ENCODE measurements at places on chromosomes 11 and 22.

DNA sequence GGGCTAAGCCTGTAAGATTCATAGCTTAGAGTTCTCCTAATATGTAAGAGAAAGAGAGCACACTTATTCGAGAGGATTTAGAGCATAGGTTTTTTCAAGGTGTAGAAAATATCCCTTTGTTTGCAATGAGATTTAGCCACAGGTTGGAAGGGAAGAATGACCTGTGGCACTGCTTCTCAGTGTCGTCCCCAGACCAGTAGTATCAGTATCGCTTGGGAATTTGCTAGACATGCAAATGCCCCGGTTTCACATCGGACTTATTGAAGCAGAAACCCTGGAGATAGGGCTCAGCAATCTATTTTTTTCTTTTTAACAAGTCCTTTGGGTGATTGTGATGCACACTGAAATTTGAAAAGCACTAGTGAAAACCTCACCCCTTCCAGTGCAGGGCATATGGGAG lies 362.6 kb upstream of the C11orf87 start:
- DNase-seq, result no peak

- no peak for DNase-seq
Measured at GRCh38 chr11:101686514-101686913, 102.7 kb upstream of the TRPC6 start.

DNA sequence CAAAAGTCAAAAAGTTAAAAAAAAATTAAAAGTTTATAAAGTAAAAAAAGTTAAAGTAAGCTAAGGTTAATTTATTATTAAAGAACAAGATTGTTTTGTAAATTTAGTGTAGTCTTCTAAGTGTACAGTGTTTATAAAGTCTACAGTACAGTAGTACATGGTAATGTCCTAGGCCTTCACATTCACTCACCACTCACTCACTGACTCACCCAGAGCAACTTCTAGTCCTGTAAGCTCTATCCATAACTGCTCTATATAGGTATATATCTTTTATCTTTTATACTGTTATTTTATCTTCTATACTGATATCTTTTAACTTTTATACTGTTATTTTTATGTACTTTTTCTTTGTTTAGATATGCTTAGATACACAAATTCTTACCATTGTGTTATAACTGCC lies 11.2 kb downstream of the C2CD3 start:
- no peak for DNase-seq

GRCh38 chr22:44745853-44746789 lies 6.3 kb upstream of the ARHGAP8 start:
- no peak for DNase-seq

DNA sequence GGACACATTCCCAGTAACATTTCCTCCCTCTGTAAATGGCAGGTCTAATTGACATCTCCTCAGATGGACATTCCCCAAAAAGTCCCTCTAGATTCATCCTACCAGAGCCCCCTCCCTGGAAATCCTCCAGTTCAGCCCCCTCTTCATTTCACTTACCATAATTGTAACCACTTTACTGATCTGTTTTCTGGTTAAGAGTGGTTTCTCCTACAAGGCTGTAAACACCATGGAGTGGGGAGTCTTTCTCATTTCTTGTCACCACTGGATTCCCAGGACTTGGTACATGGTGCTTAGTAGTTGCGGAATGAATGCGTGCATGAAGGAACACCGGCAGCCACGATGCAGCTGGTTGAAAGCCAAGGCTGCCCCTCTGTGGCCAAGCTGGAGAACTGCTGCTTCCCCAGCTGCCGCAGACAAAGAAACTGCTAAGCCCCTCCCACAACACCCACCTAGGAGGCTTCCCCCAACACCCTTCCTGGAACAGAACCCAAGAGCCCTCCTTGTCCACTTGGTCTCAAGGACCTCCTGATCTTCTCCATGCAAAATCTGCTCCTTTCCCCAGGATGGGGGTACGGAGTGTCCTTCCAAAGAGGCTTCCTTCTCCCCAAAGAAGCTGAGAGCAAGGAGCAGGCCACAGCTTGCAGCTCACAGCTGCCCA lies 18.6 kb upstream of the SCARF2 start:
- peak; percentile 87 for DNase-seq

- no peak for DNase-seq
Measured at GRCh38 chr22:28943501-28943879, 60.1 kb downstream of the ZNRF3 start.

DNA sequence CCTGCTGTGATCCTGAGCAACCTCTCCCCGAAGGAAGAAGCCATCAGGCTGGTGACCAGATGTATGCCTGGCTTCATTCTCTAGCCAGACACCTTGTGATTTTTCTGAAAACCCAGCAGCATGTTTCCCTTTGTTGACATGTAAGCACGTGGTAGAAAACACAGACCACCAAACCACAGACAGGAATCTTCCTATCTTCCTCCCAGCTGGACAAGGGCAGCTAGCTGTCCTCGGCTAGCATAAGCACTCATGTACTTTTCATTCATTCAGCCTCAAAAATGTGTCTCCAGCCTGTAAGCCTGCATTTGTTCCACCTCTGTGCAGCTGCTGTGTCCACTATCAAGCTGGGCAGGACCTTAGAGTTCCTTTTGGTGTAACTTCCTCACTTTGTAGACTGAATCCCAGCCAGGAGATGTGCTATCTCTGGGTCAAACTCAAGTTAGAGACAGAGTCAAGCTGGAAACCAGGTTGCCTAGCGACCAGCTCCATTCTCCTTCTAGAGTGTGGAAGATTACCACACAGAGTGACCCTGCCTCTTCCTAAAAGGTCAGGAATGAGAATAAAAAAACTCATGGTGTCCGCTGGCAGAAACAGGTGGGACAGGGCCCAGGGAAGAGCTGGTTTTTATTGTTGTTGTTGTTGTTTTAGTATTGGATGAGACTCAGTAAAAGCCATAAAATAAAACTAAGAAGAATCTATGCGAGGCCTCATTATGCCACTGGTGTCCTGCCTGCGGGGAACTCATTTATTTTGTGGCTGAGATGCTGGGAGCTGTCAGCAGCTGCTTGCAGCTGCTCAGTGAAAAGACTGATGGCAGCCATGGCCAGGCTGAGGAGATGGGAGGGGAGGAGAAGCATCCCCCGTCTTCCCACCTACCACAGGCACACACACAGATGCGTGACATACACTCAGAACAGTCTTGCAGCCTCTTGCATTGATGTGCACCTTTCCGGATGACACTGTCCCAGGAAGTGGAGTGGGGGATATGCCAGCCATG lies 7.4 kb upstream of the CLMP start:
- no peak for DNase-seq

- no peak for DNase-seq
Measured at GRCh38 chr11:120400564-120401364, 64.6 kb downstream of the ARHGEF12 start.

- DNase-seq, result no peak
Measured at GRCh38 chr11:106723071-106723470, 295.2 kb downstream of the GUCY1A2 start.

DNA sequence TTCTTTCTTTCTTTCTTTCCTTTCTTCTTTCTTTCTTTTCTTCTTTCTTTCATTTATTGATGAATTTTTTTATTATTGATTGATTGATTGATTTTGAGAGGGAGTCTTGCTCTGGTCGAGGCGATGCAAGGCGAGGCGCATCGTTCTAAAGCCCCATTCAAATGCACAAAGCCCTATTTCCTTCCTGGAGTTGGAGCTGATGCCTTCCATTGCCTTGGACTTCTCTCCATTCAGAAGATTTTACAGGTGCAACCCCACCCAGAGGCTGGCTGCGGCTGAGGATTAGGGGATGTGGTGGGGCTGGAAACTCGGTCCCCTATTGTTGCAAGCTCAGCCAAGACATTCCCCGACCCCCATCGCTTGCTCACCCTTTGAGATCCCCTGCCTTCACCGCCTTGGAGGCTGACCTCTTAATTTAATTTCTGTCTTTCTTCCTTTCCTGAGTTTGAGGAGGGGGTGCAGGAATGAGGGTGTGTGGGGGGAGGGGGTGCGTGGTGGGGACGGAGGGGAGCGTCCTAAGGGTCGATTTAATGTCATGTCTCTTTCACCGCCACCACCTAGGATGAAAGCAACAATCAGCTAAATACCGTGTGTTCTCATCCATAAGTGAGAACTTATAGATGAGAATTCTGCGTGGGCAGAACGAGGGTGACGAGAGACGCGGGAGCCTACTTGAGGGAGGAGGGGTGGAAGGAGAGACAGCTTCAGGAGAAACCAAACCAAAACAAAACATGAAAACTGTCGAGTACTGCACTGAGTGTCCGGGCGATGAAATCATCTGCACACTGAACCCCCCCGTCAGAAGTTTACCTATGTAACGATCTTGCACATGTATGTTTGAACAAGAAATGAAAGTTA lies 3913.9 kb upstream of the OR11H1 start:
- DNase-seq, result no peak

DNA sequence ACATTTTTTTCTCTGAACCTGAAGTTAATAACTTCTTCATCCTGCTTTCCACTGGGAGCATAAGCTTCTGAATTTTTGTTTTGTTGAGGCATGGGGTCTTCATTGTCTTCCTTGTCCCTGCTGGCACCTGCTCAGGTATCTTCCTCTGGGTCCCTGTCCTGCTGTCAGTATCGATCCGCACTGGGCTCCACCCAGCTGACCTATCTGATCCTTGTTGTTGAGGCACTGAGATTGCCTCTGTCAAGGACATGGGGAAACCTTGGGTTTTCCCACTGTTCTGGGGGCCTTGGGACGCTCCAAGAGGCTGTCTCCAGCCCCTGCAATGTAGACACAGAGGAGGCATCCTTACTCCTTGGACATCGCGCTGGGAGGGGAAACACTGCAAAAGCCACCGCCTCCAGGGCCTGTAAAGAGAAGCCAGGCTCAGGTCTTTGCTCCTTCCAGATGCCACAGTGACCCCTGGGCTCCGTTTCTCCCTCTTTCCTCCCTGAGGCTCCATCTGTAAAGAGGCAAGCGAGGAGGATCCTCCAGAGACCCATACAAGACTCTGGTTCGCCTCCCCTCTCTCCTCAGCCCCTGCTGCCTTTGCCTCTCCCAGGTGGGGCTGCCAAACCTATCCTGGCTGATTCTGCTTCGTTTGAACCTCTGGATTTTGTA lies 8.6 kb upstream of the RBFOX2 start:
- no peak for DNase-seq

DNA sequence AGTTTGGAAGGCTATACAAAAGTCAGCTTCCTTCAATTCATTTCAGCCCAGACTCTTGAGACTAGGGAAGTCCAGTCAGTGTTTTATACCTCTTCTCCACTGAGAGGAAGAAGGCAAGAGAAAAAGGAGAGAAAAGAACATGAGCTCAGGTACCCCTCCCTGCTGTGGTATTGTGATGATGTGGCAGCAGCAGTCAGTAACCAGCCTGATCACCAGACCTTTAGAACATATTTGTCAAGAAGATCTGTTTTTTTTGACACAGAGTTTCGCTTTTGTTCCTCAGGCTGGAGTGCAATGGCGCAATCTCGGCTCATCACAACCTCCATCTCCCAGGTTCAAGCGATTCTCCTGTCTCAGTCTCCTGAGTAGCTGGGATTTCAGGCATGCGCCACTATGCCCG lies 21.2 kb upstream of the RPS13 start:
- DNase-seq, result no peak

GRCh38 chr11:118212781-118213191 lies 12.0 kb downstream of the JAML start:
- peak; percentile 52 for DNase-seq

DNA sequence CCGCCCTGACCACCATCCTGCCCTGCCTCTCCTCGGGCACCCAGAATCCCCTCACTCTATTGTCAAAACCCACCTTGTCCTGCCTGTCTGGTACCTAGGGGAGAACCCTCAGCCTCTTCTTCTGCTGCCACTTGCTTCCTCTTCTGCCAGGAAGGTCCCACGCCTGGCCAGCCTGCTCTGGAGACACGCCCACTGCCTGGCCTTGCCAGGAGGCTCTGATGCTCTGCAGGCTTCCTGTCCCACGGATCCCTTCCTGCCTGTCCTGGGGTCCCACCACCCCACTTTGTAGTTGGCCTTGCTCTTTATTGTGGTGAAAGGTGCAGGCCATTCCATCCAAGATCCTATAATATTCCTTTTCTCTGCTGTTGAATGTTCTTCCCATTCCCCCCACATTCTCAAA lies 63.4 kb downstream of the BMAL1 start:
- no peak for DNase-seq

DNA sequence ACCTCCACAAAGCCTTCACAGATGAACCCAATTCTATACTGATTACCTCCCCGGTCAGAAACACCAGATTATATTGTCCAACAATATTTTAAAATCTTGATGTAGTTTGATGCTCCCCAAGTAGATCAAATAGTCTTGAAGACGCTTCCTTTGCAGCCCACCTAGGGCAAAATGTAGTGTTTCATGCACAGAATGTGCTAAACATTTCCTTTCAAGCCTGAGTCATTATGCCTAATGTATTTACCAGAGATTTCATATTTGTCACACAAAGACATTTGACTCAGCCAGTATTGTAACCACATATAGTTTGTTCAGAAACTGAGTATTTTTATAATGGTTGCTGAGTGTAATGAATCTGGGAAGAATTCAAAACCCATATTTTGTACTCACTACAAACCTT lies 1396.8 kb downstream of the LRRC4C start:
- no peak for DNase-seq

DNA sequence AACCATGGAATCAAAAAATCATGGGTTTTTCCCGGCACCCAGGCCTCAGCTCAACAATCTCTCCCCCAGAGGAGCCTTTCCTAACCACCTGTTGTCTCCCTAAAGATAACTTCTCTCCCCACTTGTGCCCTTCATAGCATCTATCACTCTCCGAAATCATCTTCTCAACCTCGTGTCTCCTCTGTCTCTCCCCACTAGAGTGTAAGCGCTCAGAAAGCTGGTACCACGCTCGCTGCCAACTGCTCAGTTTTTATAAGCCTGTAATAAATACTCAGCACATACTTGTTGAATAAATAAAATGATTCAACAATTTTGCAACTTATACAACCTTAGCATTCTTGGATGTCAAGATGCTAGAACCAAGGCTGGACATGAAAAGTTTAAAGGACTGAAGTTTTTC lies 185.2 kb downstream of the BCR start:
- peak; percentile 9 for DNase-seq

- DNase-seq, result no peak
Measured at GRCh38 chr22:29569011-29569678, 11.8 kb downstream of the NIPSNAP1 start.

GRCh38 chr22:25282671-25283561 lies 63.5 kb downstream of the CRYBB2 start:
- no peak for DNase-seq

DNA sequence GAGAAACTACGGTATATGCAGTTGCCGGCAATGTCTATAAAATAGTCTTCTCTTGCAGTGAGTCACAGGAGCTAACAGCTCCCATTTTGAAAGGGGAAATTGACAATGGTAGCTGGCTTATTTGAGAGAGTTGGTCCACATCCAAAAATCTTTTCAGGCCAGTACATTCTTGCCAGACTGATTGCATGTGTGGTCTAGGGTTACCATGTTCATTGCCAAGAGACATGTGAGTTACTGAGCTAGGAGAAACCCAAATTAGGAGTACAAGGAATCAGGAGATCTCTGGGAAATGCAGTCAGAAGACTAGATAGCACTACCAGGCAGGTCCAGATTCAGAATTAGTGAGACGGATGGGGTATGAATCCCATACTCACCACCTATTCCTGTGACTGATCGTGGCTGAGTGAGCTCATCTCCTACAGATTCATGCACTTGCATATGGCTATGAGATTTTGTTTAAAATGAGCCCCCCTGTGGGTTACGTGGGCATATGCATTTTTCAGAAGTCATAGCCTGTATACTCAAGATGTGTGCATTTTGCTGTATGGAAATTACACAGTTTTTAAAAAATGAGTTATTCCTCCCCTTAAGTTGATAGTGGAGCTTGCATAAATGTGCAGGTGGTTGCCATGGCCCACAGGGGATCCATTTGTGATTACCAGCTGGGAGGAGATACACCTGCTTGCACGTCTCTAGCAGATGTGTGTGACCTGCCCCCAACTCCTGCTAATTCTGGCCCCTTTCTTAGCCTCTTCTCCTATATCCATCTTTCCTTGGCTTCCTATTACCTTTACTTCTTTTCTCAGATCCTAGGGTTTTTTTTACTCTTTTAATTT lies 102.7 kb downstream of the COMMD9 start:
- no peak for DNase-seq
